ENCODE measurements at places on chromosomes 12 and 14.

DNA sequence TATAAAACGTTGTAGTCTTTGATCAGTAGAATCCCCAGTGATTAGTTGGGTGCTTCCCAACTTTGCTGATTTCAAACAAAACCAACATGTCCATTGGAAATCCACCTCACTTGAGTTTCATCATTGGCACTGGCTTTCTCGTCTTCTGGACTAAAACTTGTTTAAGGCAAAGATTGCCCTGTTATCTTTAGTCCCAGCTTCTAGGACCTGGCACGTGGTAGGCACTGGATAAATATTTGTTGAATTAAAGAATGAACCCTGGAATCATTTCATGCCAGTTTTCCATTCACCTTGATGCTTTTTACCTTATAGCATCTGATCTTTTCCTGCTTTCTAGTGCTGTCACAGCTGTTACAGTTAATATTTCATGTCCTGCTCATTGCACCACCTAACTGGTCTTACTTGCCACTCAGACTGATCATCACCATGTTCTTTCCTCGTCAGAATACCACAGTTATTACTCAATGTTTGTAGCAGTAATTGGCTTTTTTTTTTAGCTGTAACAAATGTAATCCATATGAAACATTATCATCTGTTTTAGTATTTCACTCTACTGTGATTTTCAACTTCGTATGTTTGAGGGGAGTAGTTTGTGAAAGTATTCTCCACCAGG, 7.3 kb upstream of the C12orf50 start:
- DNase-seq: no peak

- no peak for DNase-seq
Observed at GRCh38 chr12:102611995-102612394, 131.6 kb upstream of the IGF1 start.

GRCh38 chr12:47891356-47891755, 13.4 kb downstream of the VDR start:
- no peak for DNase-seq

- no peak for DNase-seq
Observed at GRCh38 chr12:108399514-108399913, 60.4 kb upstream of the CMKLR1 start.

GRCh38 chr12:127711108-127711507, 555.9 kb upstream of the TMEM132C start:
- no peak for DNase-seq

GRCh38 chr12:69913526-69913925, 88.5 kb downstream of the MYRFL start:
- no peak for DNase-seq

DNA sequence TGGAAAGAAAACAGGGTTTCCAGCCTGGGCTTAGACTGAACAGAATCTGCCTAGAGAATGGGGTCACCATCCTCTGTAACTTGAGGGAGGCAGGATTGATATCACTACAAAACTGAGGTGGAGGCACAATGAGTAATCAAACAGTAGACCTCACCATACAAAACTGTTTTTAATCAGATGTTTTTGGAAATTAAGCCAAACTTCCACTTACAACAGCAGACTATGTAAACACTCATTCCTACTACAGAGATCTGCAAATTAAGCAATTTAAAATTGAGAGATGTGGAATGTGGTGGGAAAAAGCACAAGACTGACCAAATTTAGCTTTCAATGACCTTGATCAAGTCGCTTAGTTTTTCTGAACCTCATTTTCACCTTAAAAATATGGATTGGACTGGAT, 104.3 kb upstream of the SLC38A4 start:
- DNase-seq: no peak

DNA sequence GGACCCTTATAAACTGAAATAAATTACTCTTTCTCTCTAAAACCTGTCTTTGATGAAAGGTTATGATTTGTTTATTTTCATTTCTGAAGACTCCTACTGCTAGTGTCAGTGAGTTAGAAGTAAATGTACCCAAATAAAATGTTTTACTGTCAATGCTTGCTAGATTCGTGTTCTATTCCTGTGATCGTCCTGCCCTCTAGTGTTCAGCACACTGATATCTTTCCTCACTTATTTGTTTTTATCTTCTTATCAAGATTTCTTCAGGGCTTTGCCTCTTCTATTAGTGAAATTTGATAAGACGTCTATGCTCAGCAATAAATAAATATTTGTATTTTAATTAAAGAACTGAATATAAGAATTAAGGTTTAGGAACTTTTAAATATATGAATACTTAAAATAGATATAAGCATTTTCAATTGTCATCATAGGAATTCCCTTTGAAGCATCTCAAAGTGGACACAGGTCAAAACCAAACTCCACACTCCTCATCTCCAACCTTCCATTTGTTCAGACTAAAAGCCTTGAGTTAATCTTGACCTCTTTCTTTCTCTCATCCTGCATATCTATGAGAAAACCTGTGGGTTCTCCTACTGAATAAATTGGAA, 75.8 kb downstream of the C12orf50 start:
- DNase-seq: peak; percentile 68

GRCh38 chr12:31008961-31009840, 64.5 kb upstream of the DDX11 start:
- peak; percentile 39 for DNase-seq

DNA sequence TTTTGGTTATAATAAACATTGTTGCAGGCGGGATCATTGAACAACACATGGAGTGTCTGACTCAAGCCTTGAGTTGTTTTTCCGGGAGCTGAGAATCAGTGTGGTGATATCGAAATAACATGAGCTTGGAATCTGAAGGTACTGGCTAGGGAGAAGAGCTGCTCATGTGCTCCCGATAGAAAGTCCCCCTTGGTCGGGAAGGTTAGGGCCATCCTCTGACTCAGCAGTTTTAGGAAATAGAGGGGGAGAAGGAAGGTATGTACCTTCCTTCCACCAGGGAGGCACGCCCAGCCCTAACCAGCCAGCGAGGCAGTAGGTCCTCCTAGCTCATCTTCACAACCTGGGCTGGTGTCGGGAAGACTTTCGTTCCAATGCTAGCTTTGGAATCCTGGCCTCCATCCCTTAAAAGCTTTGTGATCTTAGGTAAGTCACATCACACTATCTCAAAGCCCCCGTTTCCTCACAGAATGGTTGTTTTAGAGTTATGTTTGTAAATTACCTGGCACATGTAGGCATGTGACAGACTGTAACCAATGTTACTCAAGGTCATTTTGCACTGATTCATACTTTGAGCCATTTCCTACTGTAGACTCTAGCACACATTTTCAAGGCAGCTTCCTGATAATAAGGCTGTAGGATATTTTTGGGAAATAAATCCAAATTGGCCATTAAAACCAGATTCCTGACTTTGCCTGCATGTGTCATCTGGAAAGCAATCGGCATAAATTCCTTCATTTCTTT, 1.9 kb upstream of the RAB35 start:
- DNase-seq: no peak

DNA sequence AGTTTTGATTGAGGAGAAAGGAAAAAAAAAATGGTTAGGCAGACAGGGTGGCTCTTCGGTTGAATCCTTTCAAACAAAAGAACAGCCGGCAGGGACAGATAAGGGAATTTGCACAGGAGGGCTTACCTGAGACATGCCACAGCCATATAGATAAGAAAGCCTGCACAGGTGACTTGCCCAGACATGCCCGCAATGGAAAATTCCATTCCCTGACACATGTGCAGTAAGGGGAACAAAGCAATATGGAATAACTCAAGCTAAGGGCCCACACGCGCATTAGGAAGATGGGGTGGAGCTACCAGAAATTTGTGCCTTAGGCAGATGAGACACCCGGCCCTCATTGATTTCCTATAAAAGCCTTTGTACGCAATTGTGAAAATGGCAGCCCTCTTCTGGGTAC, 86.7 kb downstream of the TMEM260 start:
- no peak for DNase-seq

- no peak for DNase-seq
Observed at GRCh38 chr14:51575349-51576116, 76.2 kb upstream of the FRMD6 start.

DNA sequence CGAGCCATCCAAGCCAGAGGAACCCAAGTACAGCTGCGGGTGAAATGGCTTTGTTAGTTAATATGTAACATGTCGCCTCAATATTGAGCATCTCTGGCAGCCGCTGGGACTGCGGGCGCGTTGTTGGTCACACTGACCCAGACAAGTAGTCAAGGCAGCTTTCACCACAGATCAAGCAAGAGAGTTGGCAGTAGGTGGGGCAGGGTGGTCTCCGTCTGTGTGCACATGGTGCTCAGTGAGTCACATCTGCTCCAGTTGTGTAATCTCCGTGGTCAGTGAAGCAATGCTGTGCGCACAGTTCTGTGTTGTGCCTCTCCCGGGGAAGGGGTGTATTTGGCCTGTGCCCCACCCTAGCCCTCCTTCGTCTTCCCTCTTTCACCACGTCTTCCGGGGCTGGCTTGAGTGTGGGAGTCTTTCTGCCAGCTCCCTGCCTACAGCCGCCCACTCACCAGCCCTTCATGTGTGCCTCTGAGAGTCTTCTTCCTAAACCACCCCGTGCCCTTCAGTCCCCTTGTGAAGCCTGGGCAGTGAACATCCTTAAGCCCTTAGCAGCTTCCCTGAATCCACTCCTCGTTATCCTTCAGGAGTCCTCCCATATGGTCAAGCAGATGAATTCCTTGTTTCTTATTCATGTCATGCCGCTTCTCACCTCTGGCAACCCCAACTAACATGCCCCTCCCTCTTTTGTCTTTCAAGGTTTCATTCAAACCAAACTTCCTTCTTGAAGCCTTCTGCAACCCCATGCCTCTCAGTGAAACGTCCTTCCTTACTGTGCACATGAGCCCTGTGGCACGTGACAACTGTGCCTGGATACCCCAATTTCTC, 242.1 kb downstream of the CACNA1C start:
- DNase-seq: no peak

DNA sequence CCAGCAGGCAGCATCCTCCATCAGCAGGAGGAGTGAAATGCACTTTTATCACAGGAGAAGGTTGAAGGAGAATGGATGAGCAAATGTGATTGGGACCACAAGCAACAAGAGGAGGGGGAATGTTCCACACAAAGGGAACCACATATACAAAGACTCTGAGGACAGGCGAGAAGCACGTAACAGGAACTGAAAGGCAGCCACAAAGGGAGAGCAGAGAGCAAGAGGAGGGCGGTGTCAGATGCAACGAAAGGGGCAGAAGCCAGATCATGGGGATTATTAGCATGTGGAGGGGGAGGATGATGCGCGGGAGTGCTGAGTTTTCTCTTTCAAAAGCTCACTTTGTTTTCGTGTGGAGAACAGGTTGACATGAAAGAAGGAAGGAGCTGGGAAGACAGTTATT, 241.1 kb downstream of the SPTSSA start:
- DNase-seq: no peak

- no peak for DNase-seq
Observed at GRCh38 chr14:72894323-72894622, 372 bp upstream of the DPF3 start.

DNA sequence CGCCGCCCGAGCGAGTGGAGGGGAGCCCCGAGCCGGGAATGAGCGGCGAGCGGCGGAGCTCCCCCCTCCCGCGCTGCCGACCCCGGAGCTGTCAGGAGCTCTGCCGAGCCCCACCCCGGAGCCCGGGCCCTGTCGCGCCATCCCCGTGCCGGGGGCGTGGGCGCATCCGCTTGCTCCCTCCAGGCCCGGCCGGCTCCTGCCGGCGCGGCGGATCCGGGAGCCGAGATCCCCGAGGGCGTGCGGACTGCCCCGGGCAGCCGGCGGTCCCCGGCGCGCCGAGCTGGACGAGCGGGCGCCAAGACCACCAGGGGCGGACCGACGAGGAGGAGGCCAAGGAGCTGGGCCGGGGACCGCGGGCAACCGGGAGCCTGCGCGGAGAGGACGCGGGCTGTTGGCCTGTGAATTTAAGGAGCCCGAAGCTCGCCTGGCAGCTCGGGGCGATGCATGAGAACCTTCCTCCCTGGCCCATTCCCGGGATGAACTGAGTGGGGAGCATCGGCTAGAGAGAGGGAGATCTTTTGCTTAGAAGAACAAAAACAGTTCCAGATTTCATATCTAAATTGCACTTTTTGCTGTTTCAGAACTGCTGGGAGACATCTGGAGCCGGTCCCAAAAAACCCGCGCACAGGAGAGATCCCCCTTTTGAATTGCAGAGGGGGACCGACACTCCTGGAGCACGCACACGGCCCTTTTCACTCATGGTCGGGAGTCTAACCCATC, 2.0 kb downstream of the PTHLH start:
- DNase-seq: no peak

GRCh38 chr14:62322216-62322615, 560.0 kb downstream of the SNAPC1 start:
- DNase-seq: no peak

DNA sequence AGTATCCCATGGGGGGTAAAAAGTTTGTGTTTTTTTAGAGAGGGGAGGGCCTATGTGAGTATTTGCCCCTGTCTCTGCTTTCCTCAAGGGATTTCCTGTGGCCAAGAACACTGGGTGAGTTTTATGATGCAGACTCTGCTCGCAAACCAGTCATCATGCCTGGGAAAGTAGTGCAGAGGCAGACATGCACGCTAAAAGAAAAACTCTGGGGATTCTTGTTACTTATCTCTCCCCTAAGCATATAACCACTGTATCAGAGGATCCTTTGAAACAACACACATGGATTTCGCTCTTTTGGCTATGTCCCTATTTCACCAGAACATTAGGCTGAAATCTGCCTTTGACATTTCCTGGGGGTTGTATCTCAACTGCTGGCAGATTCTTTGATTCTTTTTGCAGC, 1845.8 kb upstream of the SEL1L start:
- DNase-seq: no peak

- DNase-seq: no peak
Observed at GRCh38 chr14:76098916-76099675, 52.6 kb upstream of the GPATCH2L start.

DNA sequence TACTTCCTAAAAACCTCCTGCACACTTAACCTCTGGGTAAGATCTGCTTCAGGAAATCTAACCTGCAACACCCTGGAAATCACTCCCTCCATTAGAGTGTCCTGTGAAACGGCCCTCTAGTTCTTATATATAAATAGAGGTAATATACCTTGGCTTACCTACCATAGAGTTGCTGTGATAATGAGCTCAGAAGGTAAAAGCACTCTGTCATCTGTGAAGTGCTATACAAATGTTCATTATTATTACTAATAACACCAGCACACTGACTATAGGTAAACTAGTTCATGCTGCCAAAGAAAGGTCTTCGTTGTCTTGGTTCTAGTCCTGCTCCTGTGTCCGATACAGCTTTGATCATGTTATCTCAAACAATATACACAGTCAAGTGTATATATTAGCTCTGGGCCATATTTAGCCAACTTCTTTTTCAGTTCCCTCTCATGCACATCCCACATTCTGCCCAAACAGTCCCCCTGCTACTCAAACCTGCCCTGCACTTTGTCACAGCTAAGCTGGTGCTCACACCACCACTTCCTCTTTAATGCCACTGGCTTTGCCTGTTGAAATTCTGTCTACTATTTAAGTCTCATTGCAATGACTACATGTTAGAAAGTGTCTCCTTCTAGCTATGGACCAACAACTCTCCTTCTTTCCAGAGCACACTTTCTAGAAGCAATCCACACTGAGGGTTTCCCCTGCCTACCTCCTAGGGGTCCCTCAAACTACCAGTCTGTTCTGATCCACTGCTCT, 5.1 kb downstream of the E2F7 start:
- DNase-seq: no peak
